ENCODE measurements at places on chromosomes 12 and 14. TPM values are rescaled to one million over a fixed set of nuclear protein-coding genes. Genes with fewer than 3 reads are reported as not detected.

Gene LRP1
- 33.3 TPM for total RNA-seq

Gene CMKLR1
- not detected for total RNA-seq

Gene SIX1
- 3.7 TPM for total RNA-seq

Gene FAM186B
- 0.06 TPM for total RNA-seq

Gene CLEC1B
- not detected for total RNA-seq

Gene MANSC4
- total RNA-seq: not detected

Gene GPR137C
- 4.1 TPM for total RNA-seq

Gene REP15
- 0.94 TPM for total RNA-seq

Gene LGR5
- total RNA-seq: not detected

Gene FAM161B
- total RNA-seq: 0.66 TPM

Gene CISTR
- total RNA-seq: not detected

Gene DHH
- total RNA-seq: not detected

Gene SPRYD3
- total RNA-seq: 18.6 TPM

Measured in SJSA1 (cell line).